ENCODE measurements at places on chromosomes 13 and 19. TPM values are rescaled to one million over a fixed set of nuclear protein-coding genes. Genes with fewer than 3 reads are reported as not detected.

The WASF3 gene
- total RNA-seq: 16.2 TPM

The KLF12 gene
- 11.4 TPM for total RNA-seq

The POGLUT2 gene
- 14.6 TPM for total RNA-seq

The PRKCG gene
- total RNA-seq: not detected

The B3GNT8 gene
- total RNA-seq: 1.3 TPM

The ADAMTSL5 gene
- 1.5 TPM for total RNA-seq

The VSTM2B gene
- not detected for total RNA-seq

The PNMA8B gene
- 1.7 TPM for total RNA-seq

The SIGLEC8 gene
- not detected for total RNA-seq

The ZNF580 gene
- 3.3 TPM for total RNA-seq

The ZNF221 gene
- total RNA-seq: 15.2 TPM

The PRR20D gene
- not detected for total RNA-seq

The MZF1 gene
- 13.9 TPM for total RNA-seq

The C19orf67 gene
- not detected for total RNA-seq

The CEACAM1 gene
- not detected for total RNA-seq

The SLC25A41 gene
- 0.26 TPM for total RNA-seq

The ZNF69 gene
- total RNA-seq: 7.1 TPM

The ZNF345 gene
- total RNA-seq: 2.8 TPM

The ZC3H4 gene
- total RNA-seq: 9.0 TPM

Data from fibroblast of lung (primary cell).